ENCODE measurements at places on chromosomes 6 and 20.

DNA sequence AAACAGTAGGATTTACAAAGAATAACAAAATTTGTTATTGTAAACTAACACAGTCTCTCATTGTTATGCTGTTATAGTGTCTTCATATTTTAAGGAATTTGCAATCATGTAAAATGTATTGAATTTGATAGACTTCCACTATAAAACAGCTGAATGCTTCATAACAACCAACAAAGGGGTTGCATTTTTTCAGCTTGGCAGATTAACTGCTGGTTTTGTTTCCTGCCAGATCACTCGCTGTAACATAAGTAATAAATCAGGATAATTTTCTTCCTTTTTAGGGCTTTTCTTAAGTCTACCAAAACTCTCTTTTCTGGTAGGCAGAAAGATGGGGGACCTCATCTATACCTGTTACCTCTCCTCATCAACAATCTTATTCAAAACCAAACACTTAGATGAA is 169.8 kb downstream of the SAMD5 start:
- no peak for DNase-seq

DNA sequence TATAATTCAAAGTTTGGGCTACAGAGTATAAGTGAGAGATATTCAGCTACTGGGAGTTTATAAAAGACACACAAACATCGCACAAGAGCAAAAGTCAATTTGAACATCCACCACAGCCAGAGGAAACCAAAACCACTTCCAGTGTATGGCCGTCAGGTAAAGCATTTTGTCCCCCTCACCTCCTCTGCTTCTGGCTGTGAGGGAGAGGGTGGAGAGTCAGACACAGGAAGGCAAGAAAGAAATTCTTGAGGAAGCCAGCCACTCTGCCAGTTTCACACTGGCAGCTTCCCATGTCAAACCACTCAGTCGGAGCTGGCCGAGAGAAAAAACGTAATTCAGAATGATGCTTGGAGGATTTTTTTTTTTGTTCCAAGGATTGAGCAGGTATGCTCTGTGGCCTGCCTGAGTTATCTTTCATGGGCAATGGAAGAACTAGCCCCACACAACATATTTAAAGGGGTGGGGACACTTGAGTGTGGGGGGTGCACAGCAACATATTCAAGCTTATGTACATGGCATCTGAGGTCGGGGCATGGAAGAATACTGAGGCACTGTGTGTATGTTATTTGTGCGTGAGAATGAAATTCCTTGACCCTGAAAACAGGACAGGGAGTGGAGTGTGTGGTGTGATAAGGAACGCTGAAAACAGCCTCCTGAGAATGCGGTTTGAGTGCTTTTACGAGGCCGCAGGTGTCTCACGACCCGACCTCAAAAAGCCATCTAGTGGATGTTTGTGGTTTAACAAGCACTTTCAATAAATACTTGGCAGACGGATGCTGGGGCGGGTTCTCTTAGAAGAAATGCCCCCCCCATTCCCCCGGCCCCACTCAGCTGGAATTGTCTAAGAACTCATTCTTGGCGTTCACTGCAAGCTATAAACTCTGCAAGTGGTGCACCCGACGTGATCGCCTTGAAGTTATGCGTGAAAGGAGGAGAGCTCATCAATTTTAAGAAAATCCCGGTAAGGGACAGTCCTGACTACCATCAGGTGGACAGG is 27.5 kb upstream of the ZBTB22 start:
- peak; percentile 70 for DNase-seq

DNA sequence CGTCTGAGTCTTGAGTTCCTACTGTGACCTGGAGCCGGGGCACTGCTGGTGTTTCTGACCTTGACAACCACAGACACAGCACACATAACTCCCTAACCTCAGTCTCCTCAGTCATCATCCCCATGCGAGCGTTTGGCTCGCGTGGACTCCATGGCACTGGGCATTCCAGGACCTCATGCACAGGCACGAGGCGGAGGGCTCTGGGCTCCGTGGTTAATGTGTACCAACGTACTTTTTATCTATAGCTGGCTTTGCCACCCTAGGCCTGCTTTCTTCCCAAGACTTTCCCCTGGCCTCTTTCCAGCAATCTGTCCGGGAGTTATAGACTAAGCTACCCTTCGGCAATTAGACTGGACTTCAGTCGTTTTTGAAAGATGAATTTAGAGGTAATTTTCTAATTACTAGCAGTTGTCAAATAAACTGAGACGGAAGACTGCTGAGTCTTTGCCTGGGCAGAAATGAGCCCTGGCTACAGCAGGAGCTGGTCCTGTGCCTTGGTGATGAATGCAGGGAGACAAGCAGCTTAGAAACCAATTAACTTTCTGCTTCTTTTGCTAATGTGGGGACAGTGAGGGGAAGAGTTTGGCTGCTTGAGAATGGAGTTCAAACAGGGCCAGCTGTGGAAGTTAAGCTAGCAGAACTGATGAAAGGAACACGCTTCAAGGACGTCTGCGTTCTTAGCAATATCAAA is 16.1 kb upstream of the CTCFL start:
- DNase-seq = no peak

GRCh38 chr20:17762873-17763557 is 63.2 kb downstream of the BANF2 start:
- DNase-seq = no peak

DNA sequence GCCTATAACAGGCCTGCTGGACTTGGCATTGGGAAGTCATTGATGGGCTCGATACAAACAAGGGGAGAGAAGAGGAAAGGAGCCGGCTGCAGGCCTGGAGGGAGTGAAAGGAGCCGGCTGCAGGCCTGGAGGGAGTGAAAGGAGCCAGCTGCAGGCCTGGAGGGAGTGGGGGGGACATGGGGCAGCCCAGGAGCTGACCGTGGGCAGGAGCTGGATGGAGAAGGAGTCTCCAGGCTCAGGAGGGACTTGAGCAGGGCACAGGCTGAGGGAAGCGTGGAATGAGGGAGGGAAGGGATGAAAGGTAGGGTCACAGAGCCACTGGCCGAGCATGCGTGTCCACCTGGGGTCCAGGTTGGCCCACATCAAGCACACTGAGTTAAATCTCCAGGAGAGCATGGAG is 32.0 kb downstream of the RPP40 start:
- DNase-seq = no peak

GRCh38 chr6:129906515-129907077 is 45.5 kb upstream of the TMEM244 start:
- DNase-seq = no peak

- peak; percentile 12 for DNase-seq
Measured at GRCh38 chr20:4040283-4041179, 25.2 kb upstream of the RNF24 start.

DNA sequence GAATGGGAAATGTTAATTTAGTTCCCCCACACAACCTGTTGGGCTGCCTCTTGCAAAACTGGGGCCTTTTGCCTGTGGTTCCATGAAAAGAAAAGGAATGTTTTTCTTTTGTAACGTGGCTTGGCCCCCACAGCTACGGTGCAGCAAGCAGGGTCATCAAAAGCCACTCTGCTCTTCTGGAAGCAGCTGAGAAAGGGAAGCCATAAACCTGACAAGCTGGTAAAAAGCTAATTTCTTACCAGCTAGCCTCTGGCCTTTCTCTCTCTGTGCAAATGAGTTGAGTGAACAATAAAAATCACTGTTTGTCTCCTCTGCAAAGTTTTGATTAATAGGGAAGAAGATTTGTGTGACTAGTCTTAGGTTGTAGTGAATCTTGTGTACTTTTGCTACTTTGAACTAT is 23.5 kb upstream of the NOTCH4 start:
- DNase-seq = no peak

- no peak for DNase-seq
Measured at GRCh38 chr6:35282472-35282871, 15.1 kb upstream of the DEF6 start.

- no peak for DNase-seq
Measured at GRCh38 chr6:29424168-29424567, 9.4 kb downstream of the OR12D1 start.

Data from T-helper 1 cell (primary cell).